Activated B cell treated with CpG ODN at 0.5 μM for 24 hours (primary cell): ENCODE measurements at places on chromosomes 4 and X. TPM values are rescaled to one million over a fixed set of nuclear protein-coding genes. Genes with fewer than 3 reads are reported as not detected.

Gene BCLAF3
- 11.6 and 15.3 TPM in 2 replicates for total RNA-seq

GRCh38 chr4:159298502-159298901, 195.6 kb downstream of the RAPGEF2 start:
- H3K4me3 ChIP-seq, result no peak overlapping the region
- peaks cover 1% of the 10 kb centered on the region for H3K4me1 ChIP-seq
- H3K27me3 ChIP-seq, result no peaks in the 10 kb centered on the region
- DNase-seq, result no peak

GRCh38 chr4:170336238-170336775, 246.6 kb upstream of the AADAT start:
- H3K4me1 ChIP-seq, result no peaks in the 10 kb centered on the region
- H3K27me3 ChIP-seq, result no peaks in the 10 kb centered on the region
- H3K27ac ChIP-seq, result no peak overlapping the region

GRCh38 chr4:8282134-8282641, 12.6 kb downstream of the HTRA3 start:
- H3K4me3 ChIP-seq, result no peak overlapping the region
- H3K27me3 ChIP-seq, result peaks cover 2% of the 10 kb centered on the region
- H3K4me1 ChIP-seq, result no peaks in the 10 kb centered on the region
- H3K27ac ChIP-seq, result no peak overlapping the region
- H3K36me3 ChIP-seq, result no peaks in the 10 kb centered on the region

Gene RHOXF2B
- not detected in 2 replicates for total RNA-seq

DNA sequence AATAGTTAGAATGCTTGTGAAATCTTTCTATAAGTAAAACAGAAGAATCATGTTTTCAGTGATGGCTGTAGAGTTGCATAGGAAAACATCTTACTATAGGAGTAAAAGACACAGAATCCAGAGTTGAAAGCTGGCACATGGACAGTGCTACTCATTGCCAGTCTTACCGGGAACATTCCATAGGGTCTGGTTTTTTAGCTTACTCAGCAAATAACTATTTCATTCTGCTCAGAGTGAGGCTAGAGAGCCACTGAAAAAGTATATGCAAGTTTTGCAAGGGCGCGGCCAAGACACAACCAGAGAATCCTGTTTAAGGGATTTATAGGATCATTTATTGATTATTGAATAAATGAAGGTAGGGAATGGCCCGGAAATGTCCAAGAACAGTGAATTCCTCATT, 60.3 kb downstream of the MTHFD2L start:
- H3K36me3 ChIP-seq, result no peaks in the 10 kb centered on the region
- H3K27ac ChIP-seq, result no peak overlapping the region
- H3K4me1 ChIP-seq, result peaks cover 4% of the 10 kb centered on the region
- no peaks in the 10 kb centered on the region for H3K27me3 ChIP-seq
- DNase-seq, result no peak

DNA sequence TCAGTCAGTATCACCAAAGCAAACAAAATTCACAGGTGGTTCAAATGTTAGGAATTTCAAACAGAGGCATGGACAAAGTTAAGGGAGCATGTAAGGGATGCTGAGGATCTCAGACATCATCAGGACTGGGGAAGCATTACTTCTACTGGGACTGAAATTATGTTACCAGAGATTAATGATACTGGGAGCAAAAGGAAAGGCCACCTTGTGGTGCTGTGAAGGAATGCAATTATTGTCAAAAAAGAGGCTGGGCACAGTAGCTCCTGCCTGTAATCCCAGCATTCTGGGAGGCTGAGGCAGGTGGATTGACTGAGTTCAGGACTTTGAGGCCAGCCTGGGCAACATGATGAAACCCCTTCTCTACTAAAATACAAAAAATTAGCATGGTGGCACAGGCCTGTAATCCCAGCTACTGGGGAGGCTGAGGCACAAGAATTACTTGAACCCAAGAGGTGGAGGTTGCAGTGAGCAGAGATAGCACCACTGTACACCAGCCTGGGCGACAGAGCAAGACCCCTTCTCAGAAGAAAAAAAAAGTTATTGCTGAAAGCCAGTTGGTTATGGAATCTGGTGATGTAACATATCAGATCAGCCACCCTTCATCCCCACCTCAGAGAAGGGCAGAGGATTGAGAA, 954.3 kb downstream of the PCDH7 start:
- H3K36me3 ChIP-seq, result no peaks in the 10 kb centered on the region
- no peaks in the 10 kb centered on the region for H3K4me1 ChIP-seq
- H3K27ac ChIP-seq, result no peak overlapping the region
- H3K4me3 ChIP-seq, result no peak overlapping the region
- no peaks in the 10 kb centered on the region for H3K27me3 ChIP-seq

DNA sequence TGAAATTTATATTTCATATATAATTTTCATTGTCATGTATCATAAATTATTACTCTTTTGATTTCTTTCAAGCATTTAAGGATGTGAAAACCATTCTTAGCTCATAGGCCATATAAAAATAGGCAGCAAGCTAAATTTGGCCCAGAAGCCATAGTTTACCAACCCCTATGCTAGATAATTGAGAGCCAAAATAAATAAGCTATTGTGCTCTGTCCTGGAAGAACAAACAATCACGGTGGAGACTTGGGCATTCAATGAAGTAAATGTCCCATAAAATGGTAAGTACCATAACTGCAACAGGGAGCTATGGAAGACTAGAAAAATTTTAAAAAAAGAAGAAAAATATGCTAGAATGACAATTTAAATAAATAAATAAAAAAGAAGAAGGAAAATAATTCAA, 60.9 kb upstream of the PACRGL start:
- no peak overlapping the region for H3K4me3 ChIP-seq
- H3K27ac ChIP-seq, result no peak overlapping the region
- H3K27me3 ChIP-seq, result no peaks in the 10 kb centered on the region
- H3K36me3 ChIP-seq, result no peaks in the 10 kb centered on the region

GRCh38 chr4:164307262-164307661, 446.7 kb upstream of the SMIM31 start:
- H3K36me3 ChIP-seq, result no peaks in the 10 kb centered on the region
- no peak overlapping the region for H3K27ac ChIP-seq
- no peak overlapping the region for H3K4me3 ChIP-seq
- no peaks in the 10 kb centered on the region for H3K4me1 ChIP-seq
- H3K27me3 ChIP-seq, result no peaks in the 10 kb centered on the region

DNA sequence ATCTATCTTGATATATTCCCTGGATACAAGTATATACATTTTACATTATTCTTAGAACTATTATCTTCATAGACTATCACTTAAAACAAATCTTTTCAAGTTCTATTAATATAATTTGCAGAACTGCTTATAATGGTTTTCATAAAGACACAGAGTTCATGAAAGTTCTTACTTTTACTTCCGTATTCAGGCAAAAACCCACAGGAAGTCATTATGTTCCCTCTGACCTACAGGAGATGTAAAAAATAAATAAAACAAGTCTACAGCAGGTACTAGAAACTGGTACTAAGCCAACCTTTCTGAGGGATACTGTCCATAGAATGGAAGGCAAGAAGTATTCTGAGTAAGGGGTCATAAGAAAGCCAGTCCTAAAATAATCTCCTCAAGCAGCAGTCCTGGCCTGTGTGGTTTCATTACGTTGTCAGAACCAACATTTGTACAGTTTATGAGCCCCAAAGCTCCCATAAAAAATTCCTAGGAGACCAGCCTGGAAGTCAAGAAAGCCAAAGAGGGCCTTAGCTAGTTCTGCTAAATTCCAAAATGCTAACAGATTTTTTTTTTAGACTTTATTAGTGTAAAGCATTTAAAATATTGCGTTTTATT, 68.6 kb downstream of the CAMK2D start:
- DNase-seq, result no peak
- H3K4me3 ChIP-seq, result peak overlapping the region; percentile 56
- peaks cover 42% of the 10 kb centered on the region for H3K4me1 ChIP-seq
- H3K27ac ChIP-seq, result peak overlapping the region; percentile 79
- peaks cover 23% of the 10 kb centered on the region for H3K36me3 ChIP-seq

DNA sequence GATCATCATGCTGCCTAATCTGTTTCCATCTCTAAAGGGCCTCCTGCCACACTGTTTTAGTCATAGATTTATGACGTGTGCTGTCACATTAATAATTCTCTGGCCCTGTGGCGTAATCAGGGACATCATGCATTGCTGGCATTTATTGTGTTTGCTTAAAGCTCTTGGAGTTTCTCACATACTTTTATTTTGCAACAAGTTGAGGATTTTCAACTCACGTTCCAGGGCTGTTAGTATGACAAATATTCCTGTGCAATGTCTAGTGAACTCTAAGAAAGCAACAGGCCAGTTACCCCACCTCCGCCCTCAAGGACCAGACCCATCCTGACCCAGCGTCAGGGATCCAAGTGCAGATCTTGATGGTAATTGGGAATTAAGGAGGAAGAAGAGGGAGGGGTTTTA, 7.8 kb upstream of the PIGA start:
- H3K36me3 ChIP-seq, result no peaks in the 10 kb centered on the region
- no peak overlapping the region for H3K4me3 ChIP-seq
- H3K27ac ChIP-seq, result no peak overlapping the region
- H3K27me3 ChIP-seq, result peaks cover 9% of the 10 kb centered on the region
- no peaks in the 10 kb centered on the region for H3K4me1 ChIP-seq

Gene NPY1R
- not detected in 2 replicates for total RNA-seq

DNA sequence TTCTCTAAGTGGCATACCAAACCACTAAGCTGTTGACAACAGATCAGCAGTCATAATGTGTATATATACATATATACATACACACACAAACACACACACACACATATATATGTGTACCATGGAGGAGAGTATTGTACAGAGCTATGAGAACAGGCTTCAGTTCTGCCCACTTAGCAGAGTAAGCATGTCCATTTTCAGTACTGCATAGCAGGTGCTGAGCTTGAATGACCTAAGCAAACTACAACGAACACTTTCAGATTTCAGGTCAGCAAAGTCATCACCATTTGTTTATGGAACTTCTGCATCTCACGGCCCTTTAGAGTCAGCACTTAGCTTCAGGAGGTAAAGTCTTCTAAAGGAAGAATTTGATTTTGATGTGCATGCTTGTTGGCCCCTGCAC, 735.8 kb upstream of the ATOH1 start:
- DNase-seq, result no peak
- no peaks in the 10 kb centered on the region for H3K4me1 ChIP-seq
- H3K27me3 ChIP-seq, result no peaks in the 10 kb centered on the region
- H3K4me3 ChIP-seq, result no peak overlapping the region

GRCh38 chr4:1705732-1706131, 6.4 kb downstream of the SLBP start:
- no peak overlapping the region for H3K4me3 ChIP-seq
- H3K36me3 ChIP-seq, result peaks cover 64% of the 10 kb centered on the region
- DNase-seq, result no peak
- H3K27me3 ChIP-seq, result no peaks in the 10 kb centered on the region
- H3K4me1 ChIP-seq, result peaks cover 26% of the 10 kb centered on the region

DNA sequence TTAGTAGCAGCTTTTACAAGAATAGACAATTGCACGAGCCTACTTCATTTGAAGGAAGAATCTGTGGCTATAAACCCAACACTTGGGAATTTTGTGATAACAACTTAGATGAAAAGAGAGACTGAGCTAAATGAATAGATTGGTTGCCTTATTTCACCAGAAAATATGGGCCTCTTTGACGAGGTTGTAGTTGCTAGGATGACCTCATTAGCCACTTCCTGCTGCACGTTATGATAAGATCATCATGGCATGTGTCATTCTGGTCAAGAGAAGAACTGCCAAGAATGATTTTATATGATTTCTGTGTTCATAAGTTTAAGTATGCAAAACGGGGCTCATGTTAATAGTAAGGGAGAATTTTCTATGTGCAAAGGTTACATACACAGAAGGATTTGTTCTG, 321.9 kb upstream of the GIMD1 start:
- H3K36me3 ChIP-seq, result no peaks in the 10 kb centered on the region
- DNase-seq, result no peak
- no peaks in the 10 kb centered on the region for H3K4me1 ChIP-seq
- no peaks in the 10 kb centered on the region for H3K27me3 ChIP-seq
- no peak overlapping the region for H3K27ac ChIP-seq

DNA sequence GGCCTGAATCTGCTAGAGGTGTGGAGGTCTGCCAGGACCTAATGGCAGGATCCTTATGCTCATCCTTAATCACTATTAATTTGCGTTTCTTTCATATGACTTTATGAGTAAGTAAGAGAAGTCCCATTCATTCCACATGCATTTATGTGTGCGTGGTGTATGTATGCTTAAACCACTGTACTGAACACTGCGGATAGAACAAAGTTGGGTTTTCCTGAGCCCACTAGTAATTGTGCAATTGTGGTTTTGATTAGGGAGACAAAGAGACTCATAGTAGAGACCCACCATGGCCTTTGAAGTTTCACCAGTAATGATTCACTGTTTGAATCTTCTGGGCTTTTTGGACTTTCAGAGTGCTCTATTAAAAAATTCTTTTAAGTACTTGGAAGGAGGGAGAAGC, 498.5 kb upstream of the DIPK2B start:
- no peaks in the 10 kb centered on the region for H3K27me3 ChIP-seq
- H3K27ac ChIP-seq, result no peak overlapping the region
- no peaks in the 10 kb centered on the region for H3K4me1 ChIP-seq
- no peak for DNase-seq
- no peaks in the 10 kb centered on the region for H3K36me3 ChIP-seq

Gene STK32B
- 0.20 TPM in 1 of 2 replicates, not detected in the other for total RNA-seq

Gene DDX53
- not detected in 2 replicates for total RNA-seq
